ENCODE measurements at places on chromosomes 2 and 18.

- DNase-seq, result no peak
These were observed 195.7 kb downstream of the SMAD7 start for GRCh38 chr18:48754993-48755473.

DNA sequence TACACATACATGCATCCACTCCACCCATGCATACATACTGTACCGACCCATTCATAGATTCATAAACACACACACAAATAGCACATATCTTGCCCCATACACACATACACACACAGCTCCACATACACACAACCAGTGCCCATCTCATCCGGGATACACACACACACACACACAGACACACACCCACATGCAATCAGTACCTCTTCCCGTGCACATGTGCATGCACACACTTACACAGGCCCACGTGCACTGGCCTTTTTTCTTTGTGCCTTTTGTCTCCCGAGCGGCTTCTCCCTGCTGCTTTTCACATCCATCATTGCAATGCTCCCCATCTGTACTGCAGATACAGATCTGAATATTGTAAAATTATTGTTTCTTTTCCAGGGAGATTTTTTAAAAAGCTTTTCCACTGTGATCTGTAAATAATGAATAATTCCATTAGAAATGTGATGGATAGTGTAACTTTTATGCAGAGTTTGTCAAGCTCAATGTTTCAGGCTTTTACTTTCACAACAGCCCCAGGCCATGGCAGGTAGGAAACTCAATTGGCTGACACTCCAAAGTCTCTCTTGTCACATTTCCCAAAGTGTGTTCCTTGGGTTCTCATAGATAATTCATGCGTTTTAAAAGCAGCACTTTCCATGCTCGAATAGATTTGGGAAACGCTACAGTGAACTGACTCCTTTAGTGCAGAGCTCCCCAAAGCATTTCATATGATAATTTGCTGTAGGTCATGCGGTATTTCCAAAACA is 393.5 kb downstream of the CTNNA2 start:
- DNase-seq, result no peak

DNA sequence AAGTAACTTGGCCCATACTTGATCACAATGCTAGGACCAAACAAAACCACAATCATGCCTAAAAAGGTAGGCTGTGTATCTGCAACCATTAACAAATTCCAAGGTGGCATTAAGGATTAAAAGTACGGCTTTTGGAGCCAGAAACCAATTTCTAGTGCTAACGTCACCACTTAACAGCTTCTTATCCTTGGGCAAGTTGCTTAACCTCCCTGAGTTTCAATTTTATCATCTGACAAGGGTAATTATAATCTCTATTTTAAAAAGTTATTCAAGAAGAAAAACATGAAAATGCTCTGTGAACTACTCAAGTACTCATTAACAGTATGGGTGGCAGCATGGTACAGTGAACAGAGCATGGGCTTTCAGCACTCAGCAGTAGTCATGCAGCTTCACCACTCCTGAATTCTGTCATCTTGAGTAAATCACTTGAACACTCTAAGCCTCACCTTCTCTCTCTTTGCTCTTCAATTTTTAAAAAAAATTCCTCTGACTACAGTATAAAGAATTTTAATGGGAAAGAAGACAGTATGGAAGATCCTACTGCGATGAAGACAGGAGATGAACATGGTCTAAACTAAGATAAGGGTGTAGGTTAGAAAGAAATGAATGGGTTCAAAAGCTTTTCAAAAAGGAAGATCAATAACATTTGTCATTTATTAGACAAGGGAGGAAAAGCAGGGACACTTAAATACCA is 69.2 kb downstream of the SS18 start:
- DNase-seq, result no peak

DNA sequence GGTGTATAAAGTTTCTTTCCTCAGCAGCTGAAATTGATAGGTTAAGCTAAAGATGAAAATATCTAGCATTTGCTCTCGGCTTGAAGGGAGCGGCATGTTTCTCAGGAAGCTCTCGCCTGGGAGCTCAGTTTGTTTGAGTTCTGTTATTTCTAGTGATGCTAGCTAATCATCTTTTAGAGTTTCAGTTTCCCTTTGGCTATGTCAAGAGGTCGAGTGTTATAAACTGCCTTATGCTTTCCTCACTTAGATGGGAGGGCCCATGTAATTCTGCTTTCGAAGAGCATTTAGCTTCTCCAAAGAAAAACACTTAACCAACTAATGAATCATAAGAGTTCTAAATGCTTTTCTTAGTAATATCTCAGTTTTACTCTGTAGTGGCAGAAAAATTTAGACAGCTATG is 33.6 kb downstream of the PLCL1 start:
- no peak for DNase-seq

GRCh38 chr2:166444306-166444705 is 49.7 kb downstream of the SCN7A start:
- no peak for DNase-seq

DNA sequence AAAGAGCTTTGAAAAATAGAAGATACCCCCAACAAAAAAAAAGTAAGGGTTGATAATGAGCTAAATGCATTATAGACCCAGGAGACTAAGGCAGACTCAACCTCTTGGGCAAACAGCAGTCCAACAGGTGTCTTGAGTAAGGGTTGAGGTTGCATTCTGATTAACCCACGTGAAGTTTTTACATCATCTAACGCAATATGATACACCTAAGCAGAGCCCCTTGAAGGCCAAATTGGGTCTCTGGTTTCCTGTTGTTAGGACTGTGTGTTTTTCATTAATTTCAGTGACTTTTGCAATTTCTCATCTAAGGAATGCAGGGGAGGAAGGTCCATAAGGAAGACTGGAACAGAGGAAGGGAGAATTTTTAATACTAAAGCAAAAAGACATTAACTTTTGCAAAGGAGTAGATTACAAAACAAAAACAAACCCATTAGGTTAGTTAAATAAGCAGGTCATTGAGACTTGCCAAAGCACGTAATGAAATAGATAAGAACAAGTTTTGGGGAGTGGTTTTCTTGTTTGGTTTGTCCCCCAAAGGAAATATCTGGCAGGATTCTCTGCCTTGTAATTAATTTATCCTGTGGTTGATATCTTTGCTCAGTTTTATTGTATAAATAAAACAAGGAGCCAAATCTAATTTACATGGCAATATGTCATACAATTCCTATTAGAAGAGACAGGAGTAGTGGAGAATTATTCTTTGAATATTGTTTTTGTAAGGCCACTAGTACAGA is 244.3 kb downstream of the ETAA1 start:
- DNase-seq, result no peak

GRCh38 chr2:11949732-11950523 is 203.5 kb downstream of the LPIN1 start:
- no peak for DNase-seq
